ENCODE measurements at places on chromosomes 3 and 15.

GRCh38 chr3:124529826-124530571, 200.3 kb upstream of the UMPS start:
- no peak for DNase-seq

DNA sequence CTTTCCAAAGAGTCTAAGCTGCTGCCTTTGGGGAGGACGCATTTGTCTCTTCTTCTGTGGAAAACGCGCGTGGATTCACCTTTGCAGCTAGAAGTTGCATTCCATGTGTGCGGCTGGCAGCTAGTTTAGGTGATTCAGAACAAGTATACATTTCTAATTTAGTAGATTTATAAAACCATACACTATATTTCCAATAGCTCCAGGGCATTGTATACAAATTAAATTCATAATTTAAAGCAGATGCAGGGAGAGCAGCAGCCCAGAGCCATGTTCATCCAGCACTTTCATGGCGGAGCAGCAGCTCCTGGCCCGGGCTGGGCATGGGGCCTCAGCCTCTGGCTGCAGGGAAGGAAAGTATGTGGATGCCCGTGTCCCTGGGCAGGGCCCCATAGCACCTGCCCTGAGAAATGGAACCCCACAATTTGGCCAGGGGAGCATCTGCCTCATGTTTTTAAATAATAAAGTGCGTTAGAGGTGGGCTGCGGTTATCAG, 42.8 kb upstream of the SEC22A start:
- no peak for DNase-seq

- DNase-seq = no peak
These were observed 2.4 kb downstream of the DRD3 start for GRCh38 chr3:114176487-114176886.

- DNase-seq = no peak
These were observed 69.7 kb upstream of the DCBLD2 start for GRCh38 chr3:98971169-98971681.

- no peak for DNase-seq
These were observed 218.9 kb upstream of the THRB start for GRCh38 chr3:24713516-24713915.

DNA sequence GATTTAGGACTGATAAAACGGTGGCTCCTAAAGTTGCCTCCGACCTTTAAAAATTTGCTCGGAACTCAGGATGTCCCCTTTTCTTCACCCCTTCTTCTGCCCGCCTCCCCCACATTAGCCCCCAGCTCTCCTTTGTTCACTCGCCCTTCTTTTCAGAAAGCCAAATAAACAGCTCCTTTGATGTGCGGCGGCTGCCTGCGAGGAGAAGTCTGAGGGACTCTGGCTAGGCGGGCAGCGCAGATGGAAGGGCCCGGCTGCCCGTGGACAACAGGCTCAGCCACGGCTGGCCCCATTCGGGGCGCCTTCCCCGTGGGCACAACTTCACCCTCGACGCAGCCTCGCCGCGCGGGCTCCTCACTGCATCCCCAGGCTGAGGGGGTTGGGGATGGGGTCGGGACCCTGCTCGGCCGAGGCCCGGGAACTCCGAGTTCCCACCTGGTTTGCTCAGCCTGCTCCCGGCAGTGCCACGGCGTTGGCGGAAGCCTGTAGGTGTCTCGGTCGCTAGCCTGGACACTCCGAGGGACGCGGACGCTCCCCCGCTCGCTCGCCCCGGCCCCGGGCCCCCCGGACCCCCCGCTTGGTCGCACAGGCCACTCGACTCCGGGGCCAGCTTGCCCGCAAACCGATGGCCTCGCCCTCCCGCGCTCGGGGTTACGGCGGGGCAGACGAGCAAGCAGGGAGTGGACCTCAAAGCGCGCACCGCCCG, 897 bp upstream of the TLE3 start:
- no peak for DNase-seq

GRCh38 chr3:150446470-150446977, 38.4 kb downstream of the TSC22D2 start:
- no peak for DNase-seq

GRCh38 chr3:24191801-24192403, 246.8 kb downstream of the NR1D2 start:
- DNase-seq = no peak

DNA sequence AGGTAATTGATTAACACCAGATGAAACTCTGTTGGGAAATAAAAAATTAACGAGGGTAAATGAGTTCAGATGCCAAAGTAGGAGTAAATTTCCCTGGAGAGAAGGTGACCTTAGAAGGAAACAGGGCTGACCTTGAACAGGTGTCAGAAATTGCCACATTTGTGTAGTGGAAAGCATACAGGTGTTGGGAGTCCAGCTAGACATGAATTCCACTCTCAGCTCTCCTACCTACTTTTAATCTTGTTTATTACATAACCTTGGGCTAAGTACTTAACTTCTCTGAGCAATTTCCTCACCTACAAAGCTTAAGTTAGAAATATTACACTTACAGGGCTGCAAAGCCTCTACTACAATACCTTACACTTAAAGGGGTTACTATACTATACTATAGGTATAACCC, 96.0 kb downstream of the ISL2 start:
- DNase-seq = no peak

DNA sequence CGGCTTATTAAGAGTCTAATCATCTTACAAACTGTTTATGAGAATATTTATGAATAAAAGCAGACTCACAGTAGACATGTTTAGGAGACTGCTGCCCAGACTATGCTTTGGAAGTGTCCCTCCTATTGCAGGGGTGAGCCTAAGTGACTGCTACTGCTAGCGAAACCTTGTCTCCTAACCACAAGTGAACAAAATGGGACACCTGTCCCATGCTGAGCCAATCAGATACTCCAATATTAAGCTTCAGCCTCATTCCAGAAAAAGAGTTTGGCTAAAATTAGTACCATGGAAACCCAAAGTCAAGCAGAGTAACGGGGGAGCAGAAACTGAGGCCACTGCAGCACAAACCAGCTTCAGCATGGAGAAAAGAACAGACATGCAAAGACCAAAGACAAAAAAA, 4.6 kb downstream of the DENND6A start:
- no peak for DNase-seq

- DNase-seq = no peak
These were observed 171.1 kb upstream of the STT3B start for GRCh38 chr3:31361371-31362273.

- DNase-seq = no peak
These were observed 23.3 kb downstream of the ZDHHC3 start for GRCh38 chr3:44952689-44953088.
